ENCODE measurements at places on chromosomes 11 and 22.

GRCh38 chr22:20022978-20023613 lies 2.2 kb downstream of the TANGO2 start:
- DNase-seq: no peak

GRCh38 chr11:42407341-42407740 lies 904.5 kb upstream of the API5 start:
- no peak for DNase-seq

- no peak for DNase-seq
Measured at GRCh38 chr11:78230161-78230877, 41.6 kb downstream of the USP35 start.

GRCh38 chr11:44658506-44658850 lies 68.3 kb upstream of the TSPAN18 start:
- no peak for DNase-seq

DNA sequence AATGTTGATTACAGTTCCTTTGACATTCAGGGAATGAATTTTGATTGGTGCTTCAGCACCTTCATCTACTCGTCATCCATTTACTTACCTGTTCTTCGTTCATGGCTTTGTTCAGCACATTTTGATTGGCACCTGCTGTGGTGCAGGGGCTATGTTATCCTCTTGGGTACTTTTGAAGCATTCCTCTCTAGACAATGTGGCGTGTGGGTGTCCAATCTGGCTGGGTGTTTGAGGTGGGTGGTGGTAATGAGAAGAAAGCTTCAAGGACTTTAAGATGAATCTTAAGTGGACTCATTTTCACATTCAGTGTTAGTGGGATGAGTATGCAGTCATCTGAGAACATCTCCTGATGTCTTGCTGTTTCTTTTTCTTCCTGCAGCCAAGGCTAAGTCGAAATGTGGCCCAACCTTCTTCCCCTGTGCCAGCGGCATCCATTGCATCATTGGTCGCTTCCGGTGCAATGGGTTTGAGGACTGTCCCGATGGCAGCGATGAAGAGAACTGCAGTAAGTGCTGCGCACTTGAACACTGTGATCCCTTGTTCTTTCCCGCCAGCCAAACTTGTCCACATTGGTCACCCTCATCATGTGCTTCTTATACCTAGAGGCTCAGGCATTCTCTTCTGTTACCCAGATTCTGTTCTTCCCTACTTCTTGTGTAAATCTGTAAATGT lies 137.5 kb downstream of the LDLRAD3 start:
- no peak for DNase-seq

DNA sequence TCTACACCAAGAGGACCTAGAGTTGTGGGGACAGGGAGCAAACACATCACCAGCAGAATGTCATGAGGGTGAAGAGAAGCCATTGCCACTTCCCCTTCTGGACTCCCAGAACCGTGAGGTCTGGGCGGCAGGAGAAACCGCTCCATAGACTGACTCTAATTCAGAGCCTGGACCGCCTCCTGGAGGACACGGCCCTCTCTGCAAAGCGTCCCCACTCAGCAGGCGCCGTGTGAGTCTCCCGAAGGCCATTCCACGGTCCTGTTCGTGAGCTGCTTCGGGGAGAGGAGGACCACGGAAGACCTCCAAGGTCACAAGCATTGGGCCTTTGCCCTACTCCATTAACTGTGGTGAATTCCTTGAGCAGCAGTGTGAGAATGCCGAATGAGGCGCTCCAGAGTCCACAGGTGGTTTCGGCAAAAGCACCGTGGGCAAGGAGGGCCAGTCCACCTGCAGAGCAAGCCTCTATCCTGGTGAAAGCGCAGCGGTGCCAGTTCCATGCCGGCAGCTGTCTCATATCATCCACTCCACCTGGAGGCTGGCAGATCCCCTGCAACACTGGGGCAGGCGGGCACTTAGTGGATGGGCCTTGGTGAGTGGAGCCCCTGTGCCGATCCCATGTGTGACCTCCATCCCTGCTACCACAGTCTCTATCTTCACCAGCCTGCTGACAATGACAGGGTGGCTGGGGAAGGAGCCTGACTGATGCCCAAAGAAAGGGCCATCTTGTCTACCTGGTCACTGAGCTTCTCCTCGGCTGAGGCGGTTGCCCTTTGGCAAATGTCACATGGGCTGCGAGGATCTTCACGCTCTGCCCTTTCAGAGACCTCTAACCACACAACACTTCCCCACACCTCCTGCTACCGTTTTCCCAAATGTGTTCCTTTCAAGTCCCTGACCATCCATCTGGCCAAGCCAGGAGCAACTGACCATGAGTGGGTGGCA lies 7.5 kb downstream of the C11orf21 start:
- DNase-seq: no peak

GRCh38 chr22:20130731-20131596 lies 640 bp upstream of the ZDHHC8 start:
- peak; percentile 65 for DNase-seq

- no peak for DNase-seq
Measured at GRCh38 chr11:102473543-102473942, 21.0 kb upstream of the TMEM123 start.

- DNase-seq: peak; percentile 62
Measured at GRCh38 chr11:64844330-64845128, at the start of gene CDC42BPG. CDC42BPG (minus strand) TSS chr11:64844653; CDS start chr11:64844569, 84 bp downstream.

- no peak for DNase-seq
Measured at GRCh38 chr11:114085965-114086793, 26.7 kb downstream of the ZBTB16 start.

- DNase-seq: no peak
Measured at GRCh38 chr22:47401976-47402770, 639.7 kb downstream of the TBC1D22A start.

All from stimulated activated CD4-positive, alpha-beta T cell treated with anti-CD3 and anti-CD28 coated beads, Interleukin-1b, Interleukin-23, amount 100 ng/mL, for 4 hours (primary cell).